SW480 (cell line): ENCODE measurements at places on chromosomes 12 and 14.

- DNase-seq: no peak
Observed at GRCh38 chr12:77687321-77687720, 143.4 kb upstream of the NAV3 start.

DNA sequence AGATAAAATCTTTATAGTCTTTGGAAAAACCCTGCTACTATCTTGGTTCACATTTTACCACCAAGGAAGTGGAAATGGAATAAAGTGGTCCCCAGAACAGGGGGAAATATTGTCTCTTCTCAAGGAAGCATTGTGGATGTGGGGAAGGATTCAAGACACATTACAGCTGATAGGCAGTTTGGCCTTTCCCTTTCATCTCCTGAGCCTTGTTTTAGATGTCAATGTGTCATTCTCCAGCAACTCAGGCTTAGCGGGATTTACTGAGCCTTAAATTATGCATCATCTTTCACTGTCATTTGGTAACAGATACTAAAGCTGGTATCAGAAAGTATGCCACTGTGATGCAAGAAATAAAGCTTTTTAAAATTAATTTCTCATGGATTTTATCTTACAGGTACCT, 136.2 kb downstream of the STXBP6 start:
- no peak for DNase-seq

DNA sequence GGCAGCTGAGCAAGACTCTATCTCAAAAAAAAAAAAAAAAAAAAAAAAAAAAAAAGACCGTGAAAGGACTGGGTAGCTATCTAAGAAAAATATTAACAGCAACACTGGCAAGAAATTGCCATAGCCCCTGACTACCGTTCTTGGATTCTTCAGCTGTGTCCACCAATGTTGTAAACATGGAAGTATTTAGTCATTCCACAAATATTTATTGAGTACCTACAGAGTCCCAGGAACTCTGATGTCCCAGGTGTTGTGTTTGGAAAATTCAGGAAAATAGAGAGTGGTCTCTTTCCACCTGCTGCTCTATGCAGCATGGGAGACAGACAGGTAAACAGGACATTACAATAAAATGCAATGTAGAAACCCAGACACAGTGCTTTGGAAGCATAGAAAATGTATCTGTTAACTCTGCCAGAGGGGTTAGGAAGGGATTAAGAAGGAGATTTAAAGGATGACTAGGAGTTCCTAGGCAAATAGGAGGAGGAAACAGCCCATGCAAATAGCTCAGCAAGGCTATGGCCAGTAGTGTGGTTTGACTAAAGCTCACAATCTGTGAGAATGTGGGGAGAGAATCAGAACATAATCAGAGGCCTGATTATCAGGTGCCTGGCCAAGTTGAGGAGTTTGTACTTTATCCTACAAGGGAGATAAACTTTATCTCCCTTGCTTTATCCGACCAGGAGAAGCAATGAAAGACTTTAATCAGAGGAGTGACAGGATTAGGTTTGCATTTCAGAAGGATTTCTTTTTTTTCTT, 2.1 kb upstream of the DLST start:
- DNase-seq: no peak

DNA sequence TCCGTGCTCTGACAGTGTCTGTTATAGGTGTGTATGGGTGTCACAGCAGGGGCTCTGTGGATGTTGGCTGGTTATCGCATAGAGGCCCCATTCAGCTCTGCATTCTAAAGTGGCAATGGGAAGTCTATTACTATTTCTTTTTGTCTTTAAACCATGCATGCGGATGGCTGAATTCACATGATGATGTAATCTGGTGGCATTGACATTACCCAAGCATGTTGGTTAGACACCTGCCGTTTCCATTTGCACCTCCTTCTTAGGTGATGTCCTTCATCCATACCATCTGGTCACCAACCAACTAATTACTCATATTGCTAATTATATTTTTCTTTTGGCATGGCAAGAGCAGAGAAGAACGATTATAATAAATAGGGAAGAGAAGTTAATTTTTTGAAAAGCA, 270.8 kb upstream of the RGS6 start:
- no peak for DNase-seq

DNA sequence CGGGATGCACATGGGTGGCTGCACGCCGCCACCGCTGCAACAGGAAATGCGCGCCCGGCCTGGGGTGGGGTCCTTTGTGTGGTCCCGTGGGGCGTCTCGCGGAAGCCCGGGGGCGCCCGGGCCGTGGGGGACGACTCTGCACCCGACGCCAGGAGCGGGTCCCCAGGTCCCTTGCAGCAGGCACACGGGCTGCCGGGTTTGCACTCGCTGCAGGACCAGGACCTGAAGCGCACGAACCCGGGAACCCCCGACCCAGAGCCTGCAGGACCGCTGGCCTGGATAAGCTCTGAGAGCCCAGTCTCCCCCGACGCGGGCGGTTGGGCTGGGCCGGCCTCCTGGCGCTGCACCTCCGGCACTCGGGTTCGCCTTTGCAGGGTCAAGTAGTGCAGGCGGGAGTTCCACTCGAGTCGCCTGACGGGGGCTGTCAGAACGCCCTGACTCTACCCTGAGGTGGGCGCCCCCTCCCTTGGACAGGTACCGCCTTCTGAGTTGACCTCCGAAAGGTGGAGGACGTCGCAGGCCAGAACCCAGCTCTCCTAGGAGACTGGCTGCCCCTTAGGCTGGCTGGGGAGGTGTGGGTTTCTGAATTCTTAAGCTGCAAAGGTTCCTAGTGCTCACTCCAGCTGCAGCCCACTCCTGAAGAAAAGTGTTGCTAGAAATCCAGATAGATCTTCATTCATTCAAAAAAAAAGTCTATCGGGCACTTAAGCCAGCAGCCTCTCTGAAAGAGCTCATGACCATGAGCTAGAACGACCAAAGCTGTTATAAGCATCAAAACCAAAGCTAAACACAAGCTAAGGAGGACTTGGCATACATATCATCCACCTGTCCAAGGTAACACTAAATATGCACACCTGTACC, 68.0 kb downstream of the RNF34 start:
- peak; percentile 13 for DNase-seq

DNA sequence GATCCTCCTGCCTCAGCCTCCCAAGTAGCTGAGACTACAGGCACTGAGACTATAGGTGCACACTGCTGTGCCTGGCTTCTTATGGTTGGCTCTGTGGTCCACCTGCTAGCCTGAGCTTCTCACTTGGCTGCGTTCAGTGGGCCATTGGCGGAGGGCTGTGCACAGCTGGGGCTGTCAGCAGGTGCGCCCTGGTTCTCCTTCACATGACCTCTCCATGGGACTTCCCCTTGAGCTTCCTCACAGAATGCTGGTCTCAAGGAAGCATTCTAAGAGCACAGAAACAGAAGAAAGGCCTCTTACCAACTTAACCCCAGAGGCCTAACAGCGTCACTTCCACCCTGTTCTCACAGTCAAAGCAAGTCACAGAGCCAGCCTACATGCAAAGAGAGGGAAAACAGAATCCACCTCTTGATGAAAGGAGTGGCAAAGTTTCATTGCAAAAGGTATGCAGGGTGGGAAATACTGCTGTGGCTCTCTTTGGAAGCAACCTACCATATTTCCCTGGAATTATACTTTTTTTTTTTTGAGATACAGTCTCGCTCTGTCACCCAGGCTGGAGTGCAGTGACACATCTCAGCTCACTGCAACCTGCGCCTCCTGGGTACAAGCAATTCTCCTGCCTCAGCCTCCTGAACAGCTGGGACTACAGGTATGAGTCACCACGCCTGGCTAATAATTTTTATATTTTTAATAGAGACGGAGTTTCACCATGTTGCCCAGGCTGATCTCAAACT, 9.3 kb downstream of the RILPL2 start:
- DNase-seq: no peak

DNA sequence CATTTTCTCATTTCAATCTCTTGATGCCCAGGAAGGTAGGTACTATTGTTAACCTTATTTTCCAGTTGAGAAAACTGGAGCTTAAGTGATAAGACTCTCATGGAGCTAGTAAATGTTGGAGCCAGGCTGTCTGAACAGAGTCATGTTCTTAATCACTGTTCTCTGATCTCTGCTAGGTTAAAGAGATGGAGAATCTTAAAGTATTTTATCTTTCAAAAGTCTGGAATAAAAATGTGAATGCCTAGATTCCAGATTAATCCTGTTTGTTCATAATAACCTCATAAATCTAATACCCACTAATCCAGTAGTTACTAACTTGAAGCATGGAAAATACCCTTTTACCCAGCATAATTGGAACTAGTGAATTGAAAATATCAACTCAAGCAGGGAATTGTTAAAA, 341.0 kb upstream of the RGS6 start:
- DNase-seq: no peak

DNA sequence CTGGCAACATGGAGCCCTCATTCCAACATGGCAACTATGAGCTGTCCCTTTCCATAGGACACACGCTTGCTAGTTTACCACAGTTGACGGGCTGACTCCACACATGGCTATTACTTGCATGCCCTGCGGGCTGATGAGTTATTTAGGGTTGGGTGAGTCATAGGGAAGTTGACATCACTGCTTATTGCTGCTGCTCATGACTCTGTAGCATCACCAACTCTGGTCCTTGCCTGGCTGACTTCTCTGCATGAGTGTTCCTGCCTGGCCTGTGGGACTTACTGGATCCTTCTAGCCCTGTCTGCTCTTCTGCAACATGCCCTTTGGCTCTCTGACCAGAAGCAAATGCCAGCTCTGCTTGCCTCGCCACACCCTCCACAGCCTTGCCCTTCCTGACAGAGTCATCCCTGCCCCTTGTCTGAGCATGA, 199.5 kb downstream of the ANO6 start:
- DNase-seq: peak; percentile 79

GRCh38 chr12:108777156-108777555, 45.8 kb upstream of the CORO1C start:
- DNase-seq: no peak

GRCh38 chr12:102946042-102946441, 11.4 kb upstream of the ASCL1 start:
- no peak for DNase-seq

DNA sequence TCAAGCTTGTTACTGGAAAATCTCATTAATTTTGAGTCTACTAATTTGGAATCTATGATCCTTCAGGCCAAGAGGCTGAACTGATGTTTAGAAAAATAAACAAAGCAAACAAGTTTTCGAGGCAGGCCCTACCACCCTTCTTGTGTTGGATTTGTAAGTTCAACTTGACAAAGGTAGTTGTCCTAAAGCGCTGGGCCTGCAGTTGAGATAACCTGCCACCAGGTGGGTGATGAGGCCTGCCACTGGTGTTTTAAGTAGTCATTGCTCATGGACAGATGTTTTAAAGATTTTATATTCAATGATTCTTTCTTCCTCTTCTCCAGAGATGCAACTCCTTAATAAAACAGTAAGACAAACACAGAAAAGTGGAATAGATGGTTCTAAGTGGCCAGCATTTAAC, 19.4 kb downstream of the ACVRL1 start:
- peak; percentile 39 for DNase-seq

GRCh38 chr12:82415402-82415801, 57.1 kb downstream of the METTL25 start:
- DNase-seq: no peak

DNA sequence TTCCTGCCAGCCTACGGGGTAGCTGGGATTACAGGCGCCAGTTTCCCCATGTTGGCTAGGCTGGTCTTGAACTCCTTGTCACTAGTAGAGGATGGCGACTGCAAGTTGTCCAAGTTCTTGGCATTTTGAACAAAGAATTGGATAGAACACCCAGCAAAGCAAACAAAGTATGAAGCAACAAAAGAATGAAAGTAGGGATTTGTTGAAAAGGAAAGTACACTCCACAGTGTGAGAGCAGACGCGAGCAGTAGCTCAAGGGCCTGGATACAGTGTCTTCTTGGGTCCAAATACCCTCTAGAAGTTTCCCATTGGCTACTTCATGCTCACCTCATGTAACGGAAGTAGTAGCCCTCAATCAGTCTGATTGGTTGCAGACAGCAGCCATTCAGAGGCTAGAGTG, 152.2 kb downstream of the CCER1 start:
- DNase-seq: no peak

- no peak for DNase-seq
Observed at GRCh38 chr12:131204416-131205274, 250.9 kb downstream of the ADGRD1 start.

GRCh38 chr12:71415336-71416231, 24.0 kb upstream of the LGR5 start:
- DNase-seq: peak; percentile 48

- DNase-seq: no peak
Observed at GRCh38 chr14:61403411-61403810, 82.0 kb downstream of the PRKCH start.

DNA sequence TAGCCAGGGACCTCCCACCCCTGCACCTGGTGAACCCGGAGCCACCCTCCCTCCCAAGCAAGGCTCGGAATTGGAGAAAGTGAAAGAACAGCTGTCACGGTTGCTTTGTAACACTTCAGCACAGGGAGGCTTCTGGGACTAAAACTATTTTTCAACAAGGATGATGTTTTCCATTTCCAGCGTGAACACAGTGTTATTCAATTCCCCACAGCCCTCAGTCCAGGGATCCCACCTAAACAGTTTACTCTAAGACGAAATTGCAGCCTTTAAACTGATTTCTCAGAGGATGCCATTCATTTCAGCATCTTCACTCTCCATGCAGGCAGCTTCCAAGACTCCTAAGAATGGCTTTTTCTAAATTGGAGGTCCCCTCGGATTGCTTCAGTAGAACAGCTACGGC, 229.2 kb downstream of the SLC15A4 start:
- DNase-seq: no peak

DNA sequence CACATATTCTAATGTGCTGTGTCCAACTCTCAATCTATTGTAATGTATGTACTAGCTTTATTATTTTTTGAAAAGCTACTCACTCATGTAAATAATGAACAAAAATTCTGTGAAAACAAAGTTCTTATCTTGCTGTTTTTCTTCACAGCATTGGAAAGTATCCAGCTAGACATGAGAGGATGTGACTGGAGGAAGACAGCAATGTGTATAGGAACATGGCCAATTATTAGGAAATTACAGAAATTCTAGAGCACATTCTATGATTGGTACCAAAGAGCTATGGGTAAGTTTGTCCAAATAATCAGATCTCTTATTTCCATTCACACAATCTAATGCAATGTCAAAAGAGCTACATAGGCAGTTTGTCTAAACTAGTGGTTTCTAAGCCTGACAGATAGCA, 1100.2 kb downstream of the FSCB start:
- no peak for DNase-seq

- no peak for DNase-seq
Observed at GRCh38 chr12:78185109-78185508, 354.4 kb downstream of the NAV3 start.

DNA sequence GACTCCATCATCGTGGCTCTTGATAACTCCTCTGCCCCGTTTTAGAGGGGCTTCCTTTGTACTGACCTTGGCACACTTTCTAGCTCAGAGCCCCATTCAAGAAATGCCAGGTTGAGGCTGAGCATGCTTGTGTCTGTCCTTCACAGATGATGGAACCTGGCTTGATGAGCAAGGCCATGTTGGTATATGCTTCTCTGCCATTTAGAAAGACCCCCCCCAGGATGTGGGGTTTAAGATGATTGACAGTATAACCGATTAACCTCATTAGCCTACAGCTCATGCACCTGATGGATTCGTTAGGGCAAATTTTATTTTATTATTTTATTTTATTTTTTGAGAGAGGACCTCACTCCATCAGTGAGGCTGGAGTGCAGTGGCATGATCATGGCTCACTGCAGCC, 21.0 kb downstream of the BATF start:
- DNase-seq: no peak
